Fibroblast of the aortic adventitia (primary cell): ENCODE measurements at places on chromosomes 1 and 21.
A peak's percentile ranks its signal among the peaks of the same experiment; 100 is the strongest.

- DNase-seq: peak; percentile 87
Measured at GRCh38 chr1:27097484-27097917, 57.4 kb downstream of the SLC9A1 start.

- no peak for DNase-seq
Measured at GRCh38 chr21:42433946-42434551, 30.3 kb downstream of the UBASH3A start.

GRCh38 chr1:27689423-27690173 lies 17.6 kb upstream of the IFI6 start:
- DNase-seq: peak; percentile 52

DNA sequence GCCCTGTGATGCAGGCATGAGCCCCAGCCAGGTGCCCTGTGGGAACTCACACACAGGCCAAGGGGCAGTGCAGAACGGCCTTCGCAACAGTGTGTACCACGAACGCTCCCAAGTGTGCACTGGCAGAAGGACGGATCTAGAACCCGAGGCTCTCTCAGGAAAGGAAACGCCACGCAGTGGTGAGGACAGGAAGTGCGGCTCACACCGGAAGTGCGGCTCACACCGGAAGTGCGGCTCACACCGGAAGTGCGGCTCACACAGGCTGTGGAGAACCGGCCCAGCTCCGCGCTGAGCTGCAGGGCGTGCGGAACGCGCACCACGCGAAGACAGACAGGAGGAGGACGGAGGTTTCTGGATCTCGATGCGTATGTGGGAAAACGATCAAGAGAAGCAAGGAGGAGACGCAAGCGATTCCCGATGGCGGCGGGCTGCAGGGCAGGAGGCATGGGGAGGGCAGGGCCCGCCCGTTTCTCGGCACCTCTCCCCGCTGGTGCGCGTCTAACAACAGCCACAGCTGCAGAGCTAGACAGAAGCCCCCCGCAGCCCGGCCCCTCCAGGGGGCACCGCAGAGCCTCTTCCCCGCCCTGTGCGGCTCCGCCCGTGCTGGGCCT lies 35.9 kb upstream of the TMEM52 start:
- no peak for DNase-seq

GRCh38 chr1:197342044-197342565 lies 74.1 kb downstream of the CRB1 start:
- DNase-seq: no peak

DNA sequence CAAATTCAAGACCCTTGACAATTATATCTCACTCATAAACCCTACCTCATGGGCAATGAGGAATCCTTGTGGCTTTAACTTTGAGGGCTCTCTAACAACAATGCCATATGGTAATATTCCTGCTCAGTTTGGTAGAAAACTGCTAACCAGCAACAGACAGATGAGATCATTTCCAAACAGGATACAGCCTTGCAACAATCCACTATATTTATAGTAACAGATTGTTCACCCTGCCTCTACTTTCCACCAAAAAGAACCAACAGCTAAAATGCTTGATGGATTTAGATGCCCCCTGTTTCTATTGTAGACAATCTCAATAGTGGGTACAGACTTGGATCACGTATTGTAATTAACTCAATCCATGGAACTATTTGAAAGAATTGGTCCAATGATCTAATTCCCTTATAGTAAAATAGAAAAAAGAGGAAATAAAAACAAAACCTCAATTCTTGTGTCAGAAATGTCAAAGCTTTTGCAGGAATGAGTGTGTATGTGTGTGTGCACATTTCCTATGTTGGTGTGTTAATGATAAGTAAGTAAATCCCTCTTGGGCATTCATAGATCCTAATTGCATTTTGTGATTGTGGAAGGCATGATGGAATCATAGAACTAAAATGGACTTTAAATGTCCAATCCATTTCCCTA lies 100.0 kb upstream of the EDEM3 start:
- DNase-seq: peak; percentile 52

DNA sequence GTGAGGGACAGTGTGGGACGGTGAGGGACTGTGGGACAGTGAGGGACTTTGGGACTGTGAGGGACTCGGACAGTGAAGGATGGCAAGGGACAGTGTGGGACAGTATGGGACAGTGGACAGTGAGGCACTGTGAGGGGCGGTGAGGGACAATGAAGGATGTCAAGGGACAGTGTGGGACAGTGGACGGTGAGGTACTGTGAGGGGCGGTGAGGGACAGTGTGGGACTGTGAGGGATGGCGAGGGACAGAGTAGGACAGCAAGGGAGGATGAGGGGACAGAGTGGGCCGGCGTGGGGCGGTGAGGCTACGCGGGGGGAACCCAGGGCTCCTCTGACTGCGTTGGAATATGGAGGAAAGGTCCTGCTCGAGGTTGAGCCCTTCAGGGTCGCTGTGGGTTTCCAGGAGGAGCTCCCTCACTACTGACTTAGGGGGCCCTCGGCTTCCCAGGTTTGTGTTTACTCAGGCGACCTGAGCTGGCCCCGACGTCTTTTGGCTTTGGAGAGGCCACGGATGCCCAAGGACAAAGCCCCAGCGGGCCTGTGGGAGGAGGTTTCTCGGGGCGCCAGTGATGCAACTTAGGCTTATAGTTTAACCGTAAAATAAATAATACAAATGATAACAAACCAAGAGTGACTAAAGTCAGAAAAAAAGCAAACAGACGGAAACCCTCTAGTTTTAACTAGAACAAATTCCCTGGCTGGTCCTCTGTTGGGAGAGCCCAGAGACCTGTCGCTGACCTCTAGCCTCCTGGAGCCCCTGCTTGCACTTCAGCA lies 1.1 kb upstream of the ERRFI1 start:
- peak; percentile 62 for DNase-seq

DNA sequence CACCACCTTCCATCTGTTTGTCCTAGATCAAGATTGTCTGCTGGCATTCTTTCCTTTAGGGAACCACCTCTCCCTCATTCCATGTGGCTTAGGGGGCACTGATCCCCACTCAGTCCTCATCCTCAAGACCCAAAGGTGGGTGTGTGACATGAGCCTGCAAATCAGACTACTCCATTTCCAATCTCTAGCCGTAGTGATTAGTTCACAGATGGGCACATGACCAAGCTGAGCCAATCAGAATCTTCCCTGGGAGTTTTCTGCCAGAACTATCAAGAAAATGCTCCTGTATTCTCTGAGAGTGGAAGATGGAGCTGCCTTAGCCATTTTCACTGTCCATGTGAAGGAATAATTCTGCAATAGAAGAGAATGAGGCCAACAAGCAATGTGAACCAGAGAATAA lies 19.3 kb upstream of the PTPRF start:
- no peak for DNase-seq
